ENCODE measurements at places on chromosomes 5 and 9. TPM values are rescaled to one million over a fixed set of nuclear protein-coding genes. Genes with fewer than 3 reads are reported as not detected.

- no peak for DNase-seq
Observed at GRCh38 chr9:136623016-136623841, 39.5 kb upstream of the EGFL7 start.

- no peak for DNase-seq
Observed at GRCh38 chr5:11520241-11520930, 383.9 kb downstream of the CTNND2 start.

- DNase-seq: no peak
Observed at GRCh38 chr9:118419676-118420075, 715.5 kb downstream of the TLR4 start.

DNA sequence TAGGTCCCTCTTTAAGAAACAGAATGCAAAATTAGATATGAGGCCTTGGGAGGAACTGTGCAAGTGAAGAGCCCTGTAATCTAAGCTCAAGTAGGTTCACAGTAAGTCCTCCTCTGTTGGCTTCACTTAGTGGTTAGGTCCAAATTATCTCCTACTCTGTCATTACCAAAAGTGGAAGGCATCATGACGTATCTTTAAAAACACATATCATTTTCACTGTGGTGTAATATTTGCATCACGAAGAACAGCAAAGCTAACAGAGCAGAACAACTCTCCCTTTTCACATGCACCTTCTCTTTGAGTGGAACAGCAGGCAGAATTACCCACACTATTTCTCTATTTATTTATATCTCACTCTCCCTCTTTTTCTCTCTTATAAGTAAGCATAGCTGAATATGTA is 240.5 kb upstream of the CCNH start:
- DNase-seq: no peak

- DNase-seq: no peak
Observed at GRCh38 chr5:163913548-163913947, 408.1 kb downstream of the MAT2B start.

GRCh38 chr5:115463983-115464382 is 80.6 kb downstream of the FEM1C start:
- peak; percentile 52 for DNase-seq

DNA sequence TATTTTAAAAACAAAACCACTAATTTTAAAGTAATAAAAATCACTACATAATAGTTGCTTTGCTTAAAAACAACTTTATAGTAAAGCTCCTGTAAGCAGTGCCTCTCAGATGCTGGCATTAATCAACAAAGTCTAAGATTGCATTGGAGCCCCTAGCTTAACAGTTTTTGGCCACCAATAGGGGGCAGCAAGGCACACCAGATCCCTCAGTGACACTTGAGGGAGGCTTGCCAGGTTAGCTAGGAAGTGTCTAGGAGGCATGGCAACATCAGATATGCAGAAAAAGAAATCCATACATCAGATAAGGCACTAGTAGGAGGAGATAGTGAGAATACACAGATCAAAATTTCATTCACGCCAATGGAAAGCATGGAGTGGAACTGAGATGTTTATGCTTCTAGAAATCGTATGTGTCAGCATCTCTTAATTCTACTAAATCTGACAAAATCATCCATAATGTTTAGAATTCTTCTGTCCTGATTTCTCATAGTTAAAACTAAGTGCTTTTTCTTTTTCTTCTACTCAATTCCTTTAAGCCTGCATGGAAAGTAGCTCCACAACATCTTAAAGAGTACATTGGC is 73.6 kb upstream of the PAM start:
- DNase-seq: peak; percentile 27

- DNase-seq: no peak
Observed at GRCh38 chr9:126173929-126174328, 152.7 kb upstream of the MVB12B start.

- no peak for DNase-seq
Observed at GRCh38 chr9:136995362-136995761, 1.0 kb downstream of the CLIC3 start.

GRCh38 chr9:5479994-5480694 is 29.8 kb downstream of the CD274 start:
- no peak for DNase-seq

- DNase-seq: no peak
Observed at GRCh38 chr5:153367466-153367865, 123.0 kb upstream of the GRIA1 start.

- peak; percentile 56 for DNase-seq
Observed at GRCh38 chr9:106864373-106865143, 1.6 kb downstream of the ZNF462 start.

DNA sequence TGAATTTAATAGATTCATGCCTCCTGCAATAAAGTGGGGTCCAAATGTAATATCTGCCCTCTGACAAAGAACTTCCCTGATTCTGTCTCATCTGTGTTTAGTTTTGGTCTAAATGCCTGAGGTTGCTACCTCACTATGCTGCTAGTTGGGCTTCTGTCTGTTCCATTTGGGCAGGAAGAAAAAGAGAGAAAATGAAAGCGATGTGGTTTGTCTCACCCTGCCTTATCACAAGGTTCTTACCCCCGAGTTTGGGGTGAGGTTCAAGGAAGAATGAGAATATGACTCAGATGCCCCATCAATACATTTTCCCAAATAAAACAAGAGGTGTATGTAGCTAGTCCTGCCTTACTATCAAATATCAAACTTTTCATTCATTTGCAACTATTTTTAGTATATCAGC is 132.1 kb upstream of the MTAP start:
- peak; percentile 66 for DNase-seq

- peak; percentile 37 for DNase-seq
Observed at GRCh38 chr9:133792721-133793470, 54.7 kb upstream of the SARDH start.

DNA sequence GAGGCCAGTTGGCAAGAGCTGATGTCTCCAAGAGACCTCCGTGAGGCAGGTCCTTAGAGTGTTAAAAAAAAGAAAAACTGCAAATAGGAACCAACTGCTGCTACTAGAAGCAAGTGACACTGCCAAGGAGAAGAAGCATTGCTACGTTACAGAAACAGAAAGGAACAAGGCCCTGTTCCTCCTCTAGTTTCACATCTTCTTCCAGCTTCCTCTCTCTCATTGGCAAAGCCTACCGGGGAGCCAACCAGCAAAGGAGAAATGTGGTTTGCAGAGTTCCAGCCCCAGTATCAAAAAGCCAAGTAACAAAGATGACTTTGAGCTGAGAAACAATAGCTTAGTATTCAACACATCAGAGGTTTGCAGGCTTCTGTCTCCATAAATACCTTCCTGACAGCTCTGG is 145.9 kb downstream of the PRELID2 start:
- DNase-seq: no peak

DNA sequence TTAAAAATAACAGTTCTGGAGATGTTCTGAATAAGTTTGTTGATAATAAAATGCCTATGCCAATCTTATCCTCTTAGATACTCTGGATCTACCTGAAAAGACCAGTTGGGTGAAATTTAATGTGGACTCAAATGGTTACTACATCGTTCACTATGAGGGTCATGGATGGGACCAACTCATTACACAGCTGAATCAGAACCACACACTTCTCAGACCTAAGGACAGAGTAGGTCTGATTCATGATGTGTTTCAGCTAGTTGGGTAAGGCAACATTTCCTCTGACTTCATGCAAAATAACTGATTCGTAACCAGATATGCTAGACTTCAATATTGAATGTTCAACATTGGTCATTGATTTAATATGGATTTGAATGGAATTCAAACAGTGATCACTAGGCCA is 27.0 kb downstream of the ERAP2 start:
- DNase-seq: no peak

- no peak for DNase-seq
Observed at GRCh38 chr5:173581408-173582215, 34.8 kb downstream of the BOD1 start.

DNA sequence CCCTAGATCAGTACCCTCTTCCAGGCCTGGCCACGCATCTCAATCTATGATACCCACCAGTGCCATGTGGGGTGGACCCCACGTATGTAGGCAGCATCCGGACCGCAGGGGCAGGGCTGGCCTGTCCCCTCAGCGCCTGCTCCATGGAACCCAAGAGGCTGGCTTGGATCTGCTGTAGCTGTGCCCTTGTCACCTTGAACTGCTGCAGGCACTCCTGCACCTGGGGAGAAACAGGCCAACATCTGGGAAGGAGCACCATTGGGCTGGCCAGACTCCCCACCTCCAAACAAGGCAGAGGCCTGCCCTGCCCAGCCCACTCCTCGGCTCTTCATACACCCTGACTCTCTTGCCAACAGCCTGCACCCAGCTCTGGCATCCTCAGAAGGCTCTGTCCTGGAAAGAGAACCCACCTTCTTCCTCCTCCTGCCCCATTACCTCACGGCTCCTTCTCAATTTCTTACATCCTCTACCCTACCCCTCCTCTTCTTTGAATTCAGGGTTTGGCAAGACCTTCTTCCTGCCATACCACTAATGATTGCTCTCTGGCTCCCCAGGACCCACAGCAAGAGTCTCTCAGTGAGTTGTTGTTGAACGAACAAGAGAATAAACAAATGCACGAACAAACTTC is 7.7 kb downstream of the HK3 start:
- DNase-seq: no peak

GRCh38 chr5:14453481-14453880 is 128.1 kb upstream of the OTULINL start:
- DNase-seq: peak; percentile 34

GRCh38 chr5:33633699-33634098 is 192.9 kb downstream of the TARS1 start:
- no peak for DNase-seq

DNA sequence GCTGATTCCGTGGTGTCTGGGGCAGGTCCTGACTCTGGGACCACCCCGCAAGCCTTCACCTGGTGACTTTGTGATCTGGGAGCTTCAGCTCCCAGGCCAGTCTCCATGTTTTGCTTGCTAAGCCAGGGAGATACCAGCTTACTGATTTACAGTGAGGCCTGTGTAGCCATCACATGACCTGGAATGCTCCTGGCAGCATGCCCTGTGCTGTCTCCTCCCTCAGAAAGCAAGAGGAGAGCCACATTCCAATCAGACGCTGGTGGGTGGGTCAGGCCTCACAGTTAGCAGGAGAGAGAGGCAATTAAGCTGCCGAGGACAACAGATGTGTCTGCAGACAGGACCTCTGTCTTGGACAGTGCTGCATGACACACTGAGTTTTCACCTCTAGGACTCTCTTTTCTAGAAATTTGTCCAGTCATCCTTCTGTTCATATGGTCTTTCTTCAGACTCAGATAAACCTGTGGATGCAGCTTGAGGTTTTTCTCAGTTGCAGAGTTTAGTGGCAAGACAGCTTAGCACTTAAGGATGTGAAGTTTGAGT is 24.4 kb upstream of the GRPEL2 start:
- peak; percentile 91 for DNase-seq

DNA sequence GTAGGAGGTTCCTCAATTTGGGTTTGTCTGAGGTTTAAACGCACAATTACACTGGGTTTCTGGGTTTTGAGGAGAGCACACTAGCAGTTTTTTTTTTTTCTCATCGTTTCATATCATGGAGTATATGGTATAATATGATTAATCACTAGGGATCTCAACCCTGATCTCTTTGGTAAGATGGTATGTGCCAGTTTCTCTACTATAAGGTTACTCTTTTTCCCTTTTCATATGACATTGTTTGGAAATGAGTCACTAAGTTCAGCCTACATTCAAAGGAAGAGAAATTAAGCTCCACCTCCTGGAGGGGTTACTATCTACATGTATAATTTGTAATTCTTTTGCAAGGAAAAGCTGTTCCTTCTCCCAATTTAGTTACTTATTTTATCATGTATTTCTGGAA is 35.2 kb downstream of the MTRR start:
- DNase-seq: peak; percentile 74

GRCh38 chr5:174737330-174737729 is 12.9 kb downstream of the MSX2 start:
- DNase-seq: peak; percentile 33

- DNase-seq: no peak
Observed at GRCh38 chr5:24353016-24353415, 291.8 kb downstream of the CDH10 start.

DNA sequence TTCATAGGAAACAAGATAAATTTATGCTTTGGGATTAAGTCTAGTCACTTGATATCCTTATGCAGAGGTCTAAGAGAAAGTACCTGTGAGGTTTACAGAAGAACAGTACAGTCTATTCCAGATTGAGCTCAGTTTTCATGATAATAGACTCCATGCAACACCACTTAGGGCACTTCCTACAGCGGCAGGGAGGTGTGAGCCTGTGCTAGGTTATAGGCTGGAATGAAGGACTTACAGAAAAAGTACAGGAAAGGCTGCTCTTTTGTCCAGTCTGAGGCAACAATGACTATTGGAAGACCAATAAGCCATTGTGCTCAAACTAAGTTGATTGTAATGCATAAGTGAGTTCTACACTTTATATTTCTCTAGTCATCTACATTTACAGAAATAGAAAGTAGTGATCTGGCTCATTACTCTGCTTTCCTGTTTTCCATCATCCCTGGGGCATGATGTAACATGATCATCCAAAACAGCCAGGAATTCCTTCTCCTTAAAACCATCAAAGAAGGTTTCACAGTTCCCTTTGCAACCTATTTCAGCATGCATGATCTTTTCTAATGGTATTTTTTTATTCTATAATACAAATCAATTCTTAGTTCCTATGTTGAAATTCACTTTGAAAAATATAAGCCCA is 322.8 kb downstream of the SLF1 start:
- no peak for DNase-seq

- no peak for DNase-seq
Observed at GRCh38 chr5:180494510-180495181, 467 bp downstream of the CNOT6 start.

GRCh38 chr9:34386656-34387055 is 10.0 kb upstream of the MYORG start:
- no peak for DNase-seq

GRCh38 chr9:86575137-86575536 is 220.9 kb upstream of the TUT7 start:
- DNase-seq: no peak

DNA sequence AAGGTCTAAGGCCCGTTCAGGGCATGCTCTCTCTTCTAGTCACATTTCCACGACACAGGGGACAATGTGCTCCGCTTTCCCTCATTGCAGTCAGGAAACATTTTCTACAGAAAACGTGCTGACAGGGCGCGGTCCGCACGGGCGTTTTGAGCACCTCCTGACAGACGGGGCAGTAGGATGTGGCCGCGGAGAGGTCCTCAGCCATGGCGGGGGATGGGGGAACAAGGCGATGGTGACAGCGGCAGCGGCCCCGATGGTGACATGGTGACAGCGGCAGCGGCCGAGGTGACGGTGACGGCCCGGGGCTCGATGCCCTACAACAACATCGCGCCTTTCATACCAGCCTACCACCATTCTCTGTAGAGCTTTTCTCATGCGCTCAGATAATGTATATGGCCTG is 4.1 kb downstream of the PLPP1 start:
- no peak for DNase-seq

- DNase-seq: no peak
Observed at GRCh38 chr9:93667627-93668026, 91.2 kb downstream of the PHF2 start.

Gene CDH9
- not detected for total RNA-seq

Gene LCN2
- not detected for total RNA-seq

Gene SLC45A2
- 0.82 TPM for total RNA-seq

Gene GABRA6
- not detected for total RNA-seq

Gene PHYHD1
- 4.6 TPM for total RNA-seq

Gene NXNL2
- total RNA-seq: 1.6 TPM

Gene TLX3
- not detected for total RNA-seq

Gene FOXE1
- 0.07 TPM for total RNA-seq

Gene FOXD4L6
- 0.18 TPM for total RNA-seq

Gene PTGS1
- 0.23 TPM for total RNA-seq

Gene NR3C1
- 35.4 TPM for total RNA-seq

Gene SOHLH1
- total RNA-seq: not detected

Gene FAM153A
- not detected for total RNA-seq

Gene GRIA1
- 4.2 TPM for total RNA-seq

Gene NFX1
- total RNA-seq: 27.8 TPM

Gene ACTBL2
- total RNA-seq: 11.6 TPM

Gene CCDC69
- total RNA-seq: 4.1 TPM

Gene CCNO
- 0.43 TPM for total RNA-seq

Gene MARCOL
- total RNA-seq: not detected

Gene PCDHA4
- 9.5 TPM for total RNA-seq
